ENCODE measurements at places on chromosomes 6 and 20. TPM values are rescaled to one million over a fixed set of nuclear protein-coding genes. Genes with fewer than 3 reads are reported as not detected.

The EPPIN gene
- total RNA-seq = not detected

GRCh38 chr6:123805921-123806320 lies 2.3 kb downstream of the NKAIN2 start:
- no peak for DNase-seq

- no peak for DNase-seq
These were observed 25.2 kb downstream of the FBXO30 start for GRCh38 chr6:145789443-145789842.

- DNase-seq = no peak
These were observed 9.8 kb upstream of the ZFP64 start for GRCh38 chr20:52201395-52201794.

DNA sequence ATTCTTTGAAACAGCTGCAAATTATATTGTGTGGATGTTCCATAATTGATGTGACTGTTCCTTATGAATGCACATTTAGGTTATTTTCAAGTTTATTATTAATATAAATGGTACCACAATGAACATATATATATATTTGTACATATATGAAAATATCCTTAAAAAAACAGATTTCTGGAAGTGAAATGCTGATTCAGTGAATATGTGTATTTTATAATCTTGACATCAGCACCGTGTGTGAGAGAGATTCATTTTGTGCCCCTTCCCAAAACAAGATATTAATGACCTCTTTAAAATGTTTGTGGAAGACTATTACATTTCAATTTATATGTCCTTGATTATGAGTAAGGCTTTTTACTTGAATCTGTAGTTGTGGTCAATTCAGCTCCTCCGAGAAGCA lies 75.7 kb upstream of the PTPRT start:
- no peak for DNase-seq

- no peak for DNase-seq
These were observed 134.9 kb downstream of the GMDS start for GRCh38 chr6:2110504-2110903.

GRCh38 chr20:1155342-1155741 lies 29.4 kb downstream of the TMEM74B start:
- no peak for DNase-seq

DNA sequence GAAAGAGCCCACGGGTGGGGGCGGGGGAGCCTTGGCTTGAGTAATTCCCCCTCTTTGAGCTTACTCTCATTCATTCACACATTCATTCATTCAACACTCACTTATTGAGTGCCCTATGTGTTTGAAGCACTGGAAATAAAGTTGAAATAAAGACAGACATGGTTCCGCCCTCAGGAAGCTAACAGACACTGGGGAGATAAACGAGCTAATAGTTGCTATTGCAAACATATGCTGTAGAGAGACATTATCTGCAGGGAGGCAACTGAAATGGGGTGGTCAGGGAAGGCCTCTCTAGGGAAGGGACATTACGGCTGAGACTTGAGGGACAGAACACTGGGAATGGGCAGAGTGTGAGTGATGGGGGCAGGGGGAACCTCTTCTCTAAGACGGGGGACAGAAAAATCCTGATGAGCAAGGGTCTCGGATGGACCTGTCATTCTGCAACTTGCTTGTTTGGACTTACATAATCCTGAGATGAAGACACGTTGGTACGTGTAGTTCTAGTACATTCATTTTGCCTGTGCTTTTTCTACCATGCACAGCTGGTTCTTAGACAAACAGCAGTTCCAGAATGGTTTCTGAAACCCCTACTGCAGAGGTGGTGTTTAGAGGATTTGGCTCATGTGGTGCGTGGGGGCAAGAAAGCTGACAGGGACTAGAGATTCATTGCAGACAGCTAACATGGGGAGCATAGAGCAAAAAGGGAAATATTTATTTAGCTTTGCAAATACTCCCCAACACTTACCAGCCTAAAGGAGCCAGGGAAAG lies 71.1 kb upstream of the BLCAP start:
- no peak for DNase-seq

GRCh38 chr6:127997496-127998164 lies 96.8 kb upstream of the THEMIS start:
- DNase-seq = no peak

The SLX4IP gene
- 6.4 TPM for total RNA-seq

GRCh38 chr6:37622646-37623071 lies 75.0 kb downstream of the MDGA1 start:
- DNase-seq = no peak

The PCNA gene
- 429 TPM for total RNA-seq

The NHLRC1 gene
- total RNA-seq = 0.43 TPM

DNA sequence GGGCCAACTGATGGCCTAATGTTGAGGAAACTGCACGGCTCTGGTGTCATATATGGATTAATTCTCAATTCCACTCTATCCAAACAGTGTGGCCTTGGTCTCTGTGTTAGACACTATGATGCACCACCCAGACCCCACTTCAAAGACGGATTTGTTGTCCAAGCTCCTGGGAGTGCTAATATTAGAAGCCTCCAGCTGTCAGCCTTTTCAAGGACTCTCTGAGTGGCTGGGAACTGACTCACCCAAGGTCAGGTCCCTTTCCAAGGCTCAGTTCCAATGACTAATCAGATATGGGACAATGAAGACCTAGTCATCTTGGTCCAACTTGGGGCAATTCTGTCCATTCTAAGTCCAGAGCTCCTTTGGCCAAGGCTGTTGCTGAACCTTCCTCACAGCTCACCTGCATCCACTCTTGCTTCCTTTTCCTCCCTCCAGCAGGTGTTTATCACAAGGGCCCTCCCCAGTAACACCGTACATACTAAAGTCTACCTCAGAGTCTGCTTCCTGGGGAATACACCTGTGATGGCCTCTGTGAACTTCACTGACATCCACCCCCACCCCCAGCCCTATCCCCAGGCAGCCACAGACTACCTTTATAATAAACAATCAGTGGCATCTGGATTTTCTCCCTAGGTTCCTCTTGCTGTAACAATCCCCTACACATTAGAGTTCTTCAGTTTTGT lies 7.2 kb upstream of the IL20RA start:
- DNase-seq = no peak

The PACRG gene
- total RNA-seq = not detected

GRCh38 chr6:70059039-70059719 lies 192.8 kb downstream of the COL19A1 start:
- no peak for DNase-seq

DNA sequence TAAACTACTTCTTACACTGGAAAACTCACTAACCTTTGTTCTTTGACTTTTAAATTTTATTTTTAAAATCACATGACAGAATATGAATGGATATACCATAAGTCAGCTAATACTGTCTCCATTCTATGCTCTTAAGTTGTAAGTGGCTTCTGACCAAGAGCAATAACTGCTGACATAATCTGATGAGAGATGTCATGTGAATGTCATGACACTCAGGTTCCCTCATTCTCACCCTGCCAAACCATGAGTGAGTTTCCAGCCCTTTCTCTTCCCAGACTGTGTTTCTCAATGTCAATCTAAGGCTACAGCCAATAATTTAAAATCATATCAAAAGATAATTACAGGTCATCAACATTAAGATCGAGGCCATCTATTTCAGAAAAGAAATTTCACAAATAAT lies 39.7 kb downstream of the KIF16B start:
- no peak for DNase-seq

DNA sequence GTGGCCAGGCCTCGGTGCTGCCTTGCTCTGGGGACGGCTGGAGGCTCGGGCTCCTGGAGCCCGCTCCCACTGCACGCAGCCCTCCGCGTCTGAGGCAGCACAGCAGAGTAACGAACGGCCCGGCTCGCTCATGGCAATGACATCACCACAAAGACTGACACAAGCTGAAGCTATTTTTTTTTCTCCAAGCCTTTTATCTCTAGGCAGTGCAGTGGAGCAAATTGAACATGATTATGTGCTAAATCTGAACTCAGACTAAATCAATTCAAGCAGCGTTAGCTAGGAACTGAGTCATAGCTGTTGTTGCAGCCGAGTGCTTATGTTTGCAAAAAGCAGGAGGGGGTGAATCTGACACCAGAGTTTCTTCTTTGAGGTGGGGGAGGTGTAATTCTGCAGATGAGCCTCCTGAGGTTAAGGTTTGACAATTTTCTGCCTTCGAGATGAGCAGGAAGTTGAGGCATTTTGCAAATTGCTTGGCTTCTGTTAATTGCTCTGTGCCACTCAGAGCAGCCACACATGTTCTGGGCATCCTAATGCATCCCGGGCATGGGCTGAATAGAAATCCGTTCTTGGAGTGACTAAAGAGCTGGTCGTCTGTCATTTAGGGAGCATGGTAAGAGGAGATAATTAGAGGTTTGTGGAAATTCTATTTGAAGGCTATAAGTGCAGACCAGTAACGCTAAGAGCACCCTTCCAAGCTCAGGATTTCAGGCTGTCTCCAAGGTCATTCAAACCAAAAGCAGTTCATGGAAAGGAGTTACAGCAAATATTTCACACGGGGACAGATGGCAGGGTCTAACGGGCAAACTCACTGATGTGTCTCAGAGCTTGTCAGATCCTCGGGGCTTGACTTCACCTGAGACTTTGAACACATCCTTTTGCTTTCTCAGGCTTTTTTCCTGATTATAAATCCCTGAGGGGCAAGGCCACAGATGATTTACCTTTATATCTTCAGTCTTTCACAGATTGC lies 155.1 kb upstream of the ENPP5 start:
- no peak for DNase-seq

- no peak for DNase-seq
These were observed 24.5 kb downstream of the PXDC1 start for GRCh38 chr6:3727036-3727435.

DNA sequence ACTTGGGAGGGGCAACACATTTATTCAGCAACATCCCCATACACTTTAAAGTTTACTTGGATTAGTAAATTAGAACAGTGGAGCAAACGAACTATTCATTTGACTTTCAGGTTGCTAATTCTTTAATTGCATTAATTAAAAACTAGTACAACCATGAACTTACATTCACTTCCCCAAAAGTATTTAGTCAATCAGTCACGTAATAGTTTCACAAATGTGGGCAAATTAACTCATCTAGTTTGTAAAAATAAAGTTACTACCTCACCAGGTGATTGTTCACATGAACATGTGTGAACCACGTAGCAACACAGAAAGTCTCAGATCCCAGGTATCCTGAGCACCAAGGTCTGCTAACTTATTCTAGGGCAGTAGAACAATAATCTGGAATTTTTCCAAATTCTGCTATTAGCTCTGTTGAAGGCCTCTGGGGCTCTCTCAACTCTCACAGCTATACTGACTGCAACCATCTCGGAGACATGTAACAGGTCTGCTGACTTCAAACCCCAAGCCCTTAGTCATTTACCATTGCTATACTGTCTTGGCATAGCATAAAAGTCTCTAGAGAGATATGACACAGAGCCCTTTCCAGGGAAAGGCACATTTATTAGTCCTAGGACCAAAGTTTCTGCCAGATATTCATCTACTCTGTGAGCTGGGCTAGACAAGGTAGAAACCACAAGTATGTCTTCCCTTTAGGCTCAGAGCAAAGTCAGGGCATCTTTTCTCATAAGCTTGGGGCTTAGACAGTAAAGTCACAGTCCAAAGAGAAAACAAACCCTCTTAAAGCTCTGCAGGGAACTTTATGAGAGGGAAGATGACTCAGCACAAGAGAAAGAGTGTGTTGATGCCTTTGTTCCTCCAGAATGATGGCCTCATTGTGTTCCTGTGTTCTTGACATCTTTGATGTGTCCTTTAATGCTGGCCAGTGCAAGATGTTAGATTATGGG lies 50.9 kb upstream of the CCDC28A start:
- DNase-seq = no peak

DNA sequence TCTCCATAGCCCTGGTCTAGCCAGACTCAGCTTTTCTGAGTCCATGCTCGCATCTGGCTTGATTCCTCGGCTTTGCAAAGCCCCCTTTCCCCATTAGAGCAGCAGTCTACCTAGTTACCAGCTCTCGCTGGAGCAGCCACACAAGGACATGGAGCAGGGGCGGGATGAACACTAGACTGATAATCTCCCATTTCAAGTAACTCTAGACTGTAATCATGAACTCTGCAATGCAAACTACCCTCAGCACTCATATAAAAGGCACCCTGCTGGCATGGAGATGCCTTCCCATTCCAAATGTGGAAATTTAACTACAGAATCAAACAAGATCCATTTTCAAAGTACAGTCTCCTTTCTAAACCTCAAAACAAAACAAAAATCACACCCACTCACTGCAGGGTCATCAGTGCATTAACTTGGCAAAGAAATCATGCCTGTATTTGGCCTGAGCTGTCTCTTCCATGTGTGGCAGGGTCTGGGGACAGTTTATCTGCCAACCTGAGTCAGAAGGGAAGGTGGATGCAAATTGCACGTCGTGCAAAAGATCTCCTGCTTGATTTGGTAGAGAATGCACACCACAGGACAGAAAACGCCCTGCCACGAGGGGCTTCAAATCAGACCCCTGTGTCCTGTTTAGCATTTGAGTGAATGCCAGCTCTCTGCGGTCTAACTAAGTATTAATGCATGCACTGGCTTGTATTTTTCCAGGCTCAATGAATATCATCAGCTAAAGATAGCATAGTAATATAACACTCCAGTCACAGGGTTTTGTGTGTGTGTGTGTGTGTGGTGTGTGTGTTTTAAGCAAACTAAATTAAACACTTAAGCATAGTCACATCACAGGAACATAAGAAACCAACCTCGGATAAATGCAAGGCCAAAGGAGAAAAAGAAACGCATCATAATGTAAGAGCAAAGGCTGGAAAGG lies 85.3 kb downstream of the MYLK4 start:
- DNase-seq = no peak

GRCh38 chr6:128483472-128484135 lies 36.8 kb downstream of the PTPRK start:
- DNase-seq = no peak

The OR12D3 gene
- total RNA-seq = not detected

The SLC17A3 gene
- 1.6 TPM for total RNA-seq

The ABHD16B gene
- total RNA-seq = not detected

The TENT5A gene
- 0.53 TPM for total RNA-seq

- DNase-seq = no peak
These were observed 254.4 kb downstream of the RIMS1 start for GRCh38 chr6:72140795-72141194.

DNA sequence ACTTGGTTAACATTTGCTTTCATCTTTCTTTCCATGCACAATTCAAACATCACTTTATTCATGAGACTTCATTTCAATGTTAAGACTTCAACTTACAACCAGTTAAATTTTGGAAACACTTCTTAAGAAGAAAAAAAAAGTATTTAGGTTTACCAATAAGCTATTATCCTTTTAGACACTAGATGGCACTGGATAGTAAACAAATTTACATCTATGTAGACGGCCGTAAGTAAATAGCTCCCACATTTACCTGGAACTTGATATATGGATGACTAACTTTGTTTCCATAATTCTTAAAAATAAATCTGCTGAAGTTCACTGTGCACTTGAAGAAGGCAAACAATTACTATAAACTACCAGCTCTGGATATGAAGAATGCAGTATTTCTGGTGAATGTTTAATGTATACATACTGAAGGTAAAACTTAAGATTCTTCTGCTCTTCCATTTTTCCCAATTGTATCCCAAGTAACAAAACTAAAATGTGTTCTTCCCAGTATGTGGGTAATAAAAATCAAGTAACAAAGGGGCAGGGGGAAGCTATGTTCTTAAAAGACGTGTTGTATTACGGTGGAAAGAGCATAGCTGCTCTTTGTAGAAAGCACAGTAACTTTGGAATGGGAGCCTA lies 130.6 kb upstream of the C6orf118 start:
- no peak for DNase-seq

All from activated T-helper 2 cell treated with anti-CD3 and anti-CD28 coated beads, Interferon-gamma antibody, Interleukin-2, Interleukin-4, amounts not matched to agents 10 μg/mL and 5 μg/mL and 100 μg/mL, durations not matched to agents 14 hours and 24 hours and 36 hours (primary cell).